ENCODE measurements at places on chromosomes 11 and 22.

GRCh38 chr22:45207533-45207932 is 33.2 kb downstream of the KIAA0930 start:
- H3K4me1 ChIP-seq: peaks cover 7% of the 10 kb centered on the region
- no peak overlapping the region for H3K27ac ChIP-seq
- no peak for DNase-seq
- no peaks in the 10 kb centered on the region for H3K36me3 ChIP-seq
- peaks cover 3% of the 10 kb centered on the region for H3K27me3 ChIP-seq

DNA sequence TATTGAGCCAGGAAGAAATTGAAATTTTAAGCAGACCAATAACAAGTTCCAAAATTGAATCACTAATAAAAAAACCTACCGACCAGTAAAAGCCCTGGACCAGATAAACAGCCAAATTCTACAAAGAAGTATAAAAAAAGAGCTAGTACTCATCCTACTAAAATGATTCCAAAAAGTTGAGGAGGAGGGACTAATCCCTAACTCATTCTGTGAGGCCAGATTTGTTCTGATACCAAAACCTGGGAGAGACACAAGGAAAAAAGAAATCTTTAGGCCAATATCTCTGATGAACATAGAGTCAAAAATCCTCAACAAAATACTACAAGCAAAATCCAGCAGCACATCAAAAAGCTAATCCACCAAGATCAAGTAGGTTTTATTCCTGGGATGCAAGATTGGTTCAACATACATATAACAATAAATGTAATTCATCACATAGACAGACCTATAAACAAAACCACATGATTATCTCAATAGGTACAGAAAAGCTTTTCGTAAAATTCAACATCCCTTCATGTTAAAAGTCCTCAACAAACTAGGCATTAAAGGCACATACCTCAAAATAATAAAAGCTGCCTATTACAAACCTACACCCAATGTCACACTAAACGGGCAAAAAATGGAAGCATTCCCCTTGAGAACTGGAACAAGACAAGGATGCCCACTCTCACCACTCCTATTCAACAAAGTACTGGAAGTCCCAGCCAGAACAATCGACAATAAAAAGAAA is 13.1 kb downstream of the OR52A5 start:
- DNase-seq: no peak
- H3K36me3 ChIP-seq: no peaks in the 10 kb centered on the region
- H3K4me3 ChIP-seq: no peak overlapping the region
- H3K27me3 ChIP-seq: no peaks in the 10 kb centered on the region
- H3K27ac ChIP-seq: no peak overlapping the region

GRCh38 chr22:50326225-50326955 is 422 bp downstream of the DENND6B start:
- peaks cover 12% of the 10 kb centered on the region for H3K27me3 ChIP-seq
- H3K4me1 ChIP-seq: no peaks in the 10 kb centered on the region
- no peaks in the 10 kb centered on the region for H3K36me3 ChIP-seq
- H3K4me3 ChIP-seq: peak overlapping the region; percentile 96

DNA sequence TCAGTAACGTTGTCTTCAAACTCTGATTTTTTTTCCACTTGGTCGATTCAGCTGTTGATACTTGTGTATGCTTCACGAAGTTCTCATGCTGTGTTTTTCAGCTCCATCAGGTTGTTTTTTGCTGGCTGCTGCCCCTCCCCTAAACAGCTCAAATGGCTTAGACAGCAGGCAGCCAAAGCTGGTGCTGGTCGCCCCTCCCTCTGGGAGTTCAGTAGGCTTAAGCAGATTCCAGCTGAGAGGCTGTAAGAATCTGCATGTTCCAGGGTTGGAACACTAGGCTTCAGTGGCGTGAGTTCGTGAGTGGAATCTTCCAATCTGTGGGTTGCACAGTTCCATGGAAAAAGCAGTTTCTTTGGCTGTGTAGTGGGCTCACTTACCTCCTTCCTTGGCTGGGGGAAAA is 10.3 kb upstream of the FIBIN start:
- no peak overlapping the region for H3K4me3 ChIP-seq
- H3K36me3 ChIP-seq: no peaks in the 10 kb centered on the region
- H3K27me3 ChIP-seq: no peaks in the 10 kb centered on the region
- peaks cover 15% of the 10 kb centered on the region for H3K4me1 ChIP-seq
- peak; percentile 70 for DNase-seq

DNA sequence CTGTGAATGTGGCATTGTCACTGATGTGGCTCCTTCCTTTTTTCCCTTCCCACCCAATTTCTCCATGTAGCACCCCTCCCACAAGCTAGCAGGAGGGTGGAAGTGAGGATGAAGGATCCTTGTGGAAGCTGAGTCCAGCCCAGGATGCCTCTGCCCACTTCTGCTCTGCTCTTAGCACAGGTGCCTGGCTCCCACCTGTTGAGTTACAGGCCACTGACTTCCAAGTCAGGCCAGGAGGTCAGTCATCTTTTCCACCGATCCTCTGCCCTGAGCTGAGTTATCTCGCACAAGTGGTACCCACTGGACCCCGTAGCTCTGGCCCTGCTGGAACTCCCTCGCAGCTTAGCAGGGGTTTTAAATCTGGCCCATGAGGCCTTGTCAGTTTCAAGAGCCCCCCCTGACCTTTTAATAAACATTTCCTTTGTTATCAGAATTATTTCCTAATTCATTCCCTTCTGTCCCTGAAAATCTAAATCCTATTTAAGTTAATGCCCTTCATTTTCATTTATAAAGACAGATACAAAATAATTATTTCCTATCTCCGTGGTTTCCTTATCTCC is 125.3 kb upstream of the CADM1 start:
- peak overlapping the region; percentile 64 for H3K27ac ChIP-seq
- H3K4me3 ChIP-seq: no peak overlapping the region
- no peaks in the 10 kb centered on the region for H3K36me3 ChIP-seq
- peaks cover 50% of the 10 kb centered on the region for H3K4me1 ChIP-seq
- no peak for DNase-seq
- no peaks in the 10 kb centered on the region for H3K27me3 ChIP-seq

- no peaks in the 10 kb centered on the region for H3K36me3 ChIP-seq
- H3K4me1 ChIP-seq: no peaks in the 10 kb centered on the region
- no peak overlapping the region for H3K4me3 ChIP-seq
- no peak for DNase-seq
- H3K27me3 ChIP-seq: no peaks in the 10 kb centered on the region
These were observed 243.5 kb upstream of the ANO3 start for GRCh38 chr11:26088391-26088790.

GRCh38 chr11:84686716-84687115 is 940.4 kb downstream of the DLG2 start:
- H3K4me3 ChIP-seq: no peak overlapping the region
- no peak overlapping the region for H3K27ac ChIP-seq
- H3K36me3 ChIP-seq: no peaks in the 10 kb centered on the region

DNA sequence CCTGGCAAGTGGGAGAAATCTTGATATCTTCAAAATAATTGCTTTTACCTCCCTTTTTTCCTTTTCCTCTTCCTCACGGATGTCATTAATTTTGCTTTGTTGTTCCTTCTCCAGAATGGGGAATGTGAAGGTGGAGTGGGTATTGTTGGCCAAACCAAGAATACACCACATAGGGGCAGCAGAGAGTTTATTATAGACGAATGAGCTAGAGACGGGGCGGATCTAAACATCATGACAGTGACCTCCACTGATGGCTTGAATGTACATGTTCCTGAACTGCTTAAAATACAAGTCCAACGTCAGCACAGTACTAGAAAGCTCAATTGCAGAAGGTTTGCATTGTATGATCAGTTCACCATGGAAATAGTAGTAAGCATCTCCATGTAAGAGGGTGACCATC is 122.3 kb upstream of the SNX19 start:
- DNase-seq: peak; percentile 51
- H3K4me3 ChIP-seq: no peak overlapping the region
- no peak overlapping the region for H3K27ac ChIP-seq
- H3K27me3 ChIP-seq: no peaks in the 10 kb centered on the region
- H3K4me1 ChIP-seq: no peaks in the 10 kb centered on the region

GRCh38 chr11:95296621-95297025 is 65.6 kb upstream of the SESN3 start:
- H3K36me3 ChIP-seq: no peaks in the 10 kb centered on the region
- H3K27me3 ChIP-seq: no peaks in the 10 kb centered on the region
- peaks cover 39% of the 10 kb centered on the region for H3K4me1 ChIP-seq
- no peak overlapping the region for H3K27ac ChIP-seq
- no peak for DNase-seq
- H3K4me3 ChIP-seq: no peak overlapping the region

- H3K27me3 ChIP-seq: no peaks in the 10 kb centered on the region
- no peak for DNase-seq
These were observed 1.6 kb upstream of the SGSM3 start for GRCh38 chr22:40368836-40369235.

- H3K4me3 ChIP-seq: no peak overlapping the region
- DNase-seq: no peak
- no peaks in the 10 kb centered on the region for H3K36me3 ChIP-seq
- H3K27me3 ChIP-seq: no peaks in the 10 kb centered on the region
- H3K27ac ChIP-seq: no peak overlapping the region
These were observed 61.0 kb upstream of the PLET1 start for GRCh38 chr11:112321501-112322172.

GRCh38 chr11:13487661-13488030 is 8.2 kb downstream of the PTH start:
- no peaks in the 10 kb centered on the region for H3K36me3 ChIP-seq
- peak; percentile 28 for DNase-seq
- H3K27ac ChIP-seq: no peak overlapping the region
- H3K27me3 ChIP-seq: no peaks in the 10 kb centered on the region
- no peak overlapping the region for H3K4me3 ChIP-seq
- H3K4me1 ChIP-seq: no peaks in the 10 kb centered on the region

GRCh38 chr11:9665749-9666148 is 1.9 kb downstream of the SWAP70 start:
- no peaks in the 10 kb centered on the region for H3K4me1 ChIP-seq
- no peaks in the 10 kb centered on the region for H3K27me3 ChIP-seq
- no peak for DNase-seq
- peaks cover 8% of the 10 kb centered on the region for H3K36me3 ChIP-seq

- DNase-seq: peak; percentile 63
- H3K4me1 ChIP-seq: peaks cover 79% of the 10 kb centered on the region
- peaks cover 100% of the 10 kb centered on the region for H3K27me3 ChIP-seq
- H3K36me3 ChIP-seq: no peaks in the 10 kb centered on the region
These were observed 14.0 kb upstream of the PAX6 start for GRCh38 chr11:31824879-31825837.

DNA sequence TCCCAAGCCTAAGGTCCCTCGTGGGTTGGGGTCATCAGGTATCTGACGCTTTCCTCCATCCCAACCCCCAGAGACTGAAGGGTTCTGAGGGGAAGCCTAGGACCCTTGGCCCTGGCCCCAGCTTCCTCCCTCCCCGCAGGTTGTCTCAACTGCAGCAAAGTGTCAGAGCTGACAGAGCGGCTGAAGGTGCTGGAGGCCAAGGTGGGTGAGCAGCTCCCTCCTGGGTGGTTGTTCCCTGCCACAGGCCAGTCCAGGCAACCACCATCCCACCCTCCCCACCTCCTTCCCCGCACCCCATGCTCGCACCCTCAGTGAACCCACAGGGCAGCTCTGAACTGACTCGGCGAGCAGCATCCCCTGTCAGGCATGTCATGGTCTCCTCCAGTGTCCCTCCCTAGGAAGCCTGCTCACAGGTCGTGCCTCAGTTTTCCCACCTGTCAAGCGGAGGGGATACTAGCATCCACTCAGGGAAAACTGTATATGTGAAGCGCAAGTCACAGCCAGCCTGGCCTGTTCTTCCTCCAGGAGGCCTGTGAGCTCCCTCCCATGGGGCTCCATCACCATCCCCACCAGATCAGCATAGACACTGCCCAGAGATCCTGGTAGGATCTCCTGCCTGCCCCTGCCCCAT is 20.8 kb downstream of the EMID1 start:
- no peaks in the 10 kb centered on the region for H3K27me3 ChIP-seq
- H3K4me1 ChIP-seq: peaks cover 9% of the 10 kb centered on the region
- no peak for DNase-seq
- H3K27ac ChIP-seq: no peak overlapping the region
- no peaks in the 10 kb centered on the region for H3K36me3 ChIP-seq
- no peak overlapping the region for H3K4me3 ChIP-seq

- no peaks in the 10 kb centered on the region for H3K4me1 ChIP-seq
- no peaks in the 10 kb centered on the region for H3K27me3 ChIP-seq
- no peak overlapping the region for H3K4me3 ChIP-seq
- no peak overlapping the region for H3K27ac ChIP-seq
- DNase-seq: no peak
- H3K36me3 ChIP-seq: no peaks in the 10 kb centered on the region
These were observed 101.5 kb downstream of the TYR start for GRCh38 chr11:89279176-89279575.

- H3K27ac ChIP-seq: no peak overlapping the region
- DNase-seq: no peak
- no peaks in the 10 kb centered on the region for H3K27me3 ChIP-seq
- no peaks in the 10 kb centered on the region for H3K4me1 ChIP-seq
These were observed 40.5 kb downstream of the SGSM3 start for GRCh38 chr22:40410731-40411505.

DNA sequence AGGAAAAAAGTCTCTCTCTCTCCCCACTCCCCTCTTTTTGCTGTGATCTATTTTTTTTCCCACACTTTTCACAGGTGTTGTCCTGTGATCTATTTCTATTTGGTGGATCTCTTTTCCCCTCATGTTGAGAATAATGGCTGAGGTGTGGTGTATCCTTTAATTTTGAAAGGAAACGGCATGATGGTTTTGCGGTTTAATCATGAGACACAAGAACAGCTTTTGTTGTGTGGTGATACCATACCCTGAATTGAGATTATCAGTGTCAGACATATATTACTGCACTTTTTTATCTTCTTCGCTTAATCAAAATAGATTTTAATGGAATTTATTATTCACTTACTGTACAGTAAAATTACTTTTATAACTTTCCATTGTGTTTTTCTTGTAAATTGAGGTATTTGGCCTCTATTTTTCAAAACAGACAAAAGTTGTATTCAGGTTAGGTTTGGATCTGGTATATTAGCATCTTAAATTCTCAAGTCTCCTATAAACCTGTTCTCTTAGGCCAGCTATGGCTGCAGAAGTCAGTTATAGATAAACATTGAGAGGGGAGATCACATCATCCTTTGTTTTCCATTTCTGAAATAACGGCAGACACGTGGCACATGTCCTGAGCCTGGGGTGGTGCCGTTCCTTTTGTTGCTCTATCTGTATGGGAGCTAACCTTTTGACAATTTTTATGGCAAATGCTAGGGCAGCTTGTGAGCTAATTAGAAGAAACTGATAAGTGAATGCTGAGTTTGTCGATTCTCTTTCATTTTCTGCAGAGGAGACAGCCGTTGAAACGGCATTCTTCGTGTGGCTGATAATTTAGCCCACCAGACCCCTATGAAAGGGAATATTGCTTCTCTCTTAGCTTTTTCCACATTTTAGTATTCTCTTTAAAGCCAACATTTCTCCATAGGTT is 25.8 kb downstream of the NF2 start:
- H3K27ac ChIP-seq: no peak overlapping the region
- no peak for DNase-seq
- no peak overlapping the region for H3K4me3 ChIP-seq
- H3K27me3 ChIP-seq: no peaks in the 10 kb centered on the region
- no peaks in the 10 kb centered on the region for H3K36me3 ChIP-seq

DNA sequence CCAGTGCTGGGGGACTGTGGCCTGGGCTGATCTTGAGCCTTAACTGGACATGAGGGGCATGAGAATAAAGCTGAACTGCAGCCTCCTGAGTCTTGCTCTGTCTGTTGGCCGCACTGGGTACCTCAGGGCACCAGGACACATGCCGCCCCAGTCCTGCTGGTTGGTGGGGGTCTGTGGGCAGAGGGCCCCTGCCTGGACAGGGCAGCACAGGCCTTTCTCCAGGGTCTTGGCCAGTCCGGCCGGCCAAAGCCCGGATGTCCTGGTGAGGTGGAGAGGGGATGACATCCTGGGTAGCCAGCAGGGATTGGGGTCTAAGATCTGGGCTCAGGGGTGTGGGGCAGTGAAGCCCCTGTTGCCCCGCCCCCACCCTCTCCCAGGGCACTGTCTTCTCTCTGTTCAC is 1.5 kb upstream of the RPS6KA4 start:
- no peaks in the 10 kb centered on the region for H3K27me3 ChIP-seq
- H3K4me1 ChIP-seq: peaks cover 21% of the 10 kb centered on the region
- no peak overlapping the region for H3K27ac ChIP-seq
- H3K36me3 ChIP-seq: no peaks in the 10 kb centered on the region
- no peak for DNase-seq
